ENCODE measurements at places on chromosomes 2 and 18. TPM values are rescaled to one million over a fixed set of nuclear protein-coding genes. Genes with fewer than 3 reads are reported as not detected.

CAMKMT gene
- 5.9 TPM for total RNA-seq

IL1R1 gene
- 23.2 TPM for total RNA-seq

IL1B gene
- total RNA-seq: not detected

CXCR1 gene
- total RNA-seq: not detected

ABHD3 gene
- total RNA-seq: 6.8 TPM

LOXHD1 gene
- total RNA-seq: not detected

RGPD4 gene
- total RNA-seq: not detected

TRAPPC8 gene
- total RNA-seq: 39.9 TPM

UNC80 gene
- not detected for total RNA-seq

OXER1 gene
- not detected for total RNA-seq

PDE1A gene
- total RNA-seq: under 0.01 TPM

HOXD12 gene
- not detected for total RNA-seq
